ENCODE measurements at places on chromosomes 4 and X.

DNA sequence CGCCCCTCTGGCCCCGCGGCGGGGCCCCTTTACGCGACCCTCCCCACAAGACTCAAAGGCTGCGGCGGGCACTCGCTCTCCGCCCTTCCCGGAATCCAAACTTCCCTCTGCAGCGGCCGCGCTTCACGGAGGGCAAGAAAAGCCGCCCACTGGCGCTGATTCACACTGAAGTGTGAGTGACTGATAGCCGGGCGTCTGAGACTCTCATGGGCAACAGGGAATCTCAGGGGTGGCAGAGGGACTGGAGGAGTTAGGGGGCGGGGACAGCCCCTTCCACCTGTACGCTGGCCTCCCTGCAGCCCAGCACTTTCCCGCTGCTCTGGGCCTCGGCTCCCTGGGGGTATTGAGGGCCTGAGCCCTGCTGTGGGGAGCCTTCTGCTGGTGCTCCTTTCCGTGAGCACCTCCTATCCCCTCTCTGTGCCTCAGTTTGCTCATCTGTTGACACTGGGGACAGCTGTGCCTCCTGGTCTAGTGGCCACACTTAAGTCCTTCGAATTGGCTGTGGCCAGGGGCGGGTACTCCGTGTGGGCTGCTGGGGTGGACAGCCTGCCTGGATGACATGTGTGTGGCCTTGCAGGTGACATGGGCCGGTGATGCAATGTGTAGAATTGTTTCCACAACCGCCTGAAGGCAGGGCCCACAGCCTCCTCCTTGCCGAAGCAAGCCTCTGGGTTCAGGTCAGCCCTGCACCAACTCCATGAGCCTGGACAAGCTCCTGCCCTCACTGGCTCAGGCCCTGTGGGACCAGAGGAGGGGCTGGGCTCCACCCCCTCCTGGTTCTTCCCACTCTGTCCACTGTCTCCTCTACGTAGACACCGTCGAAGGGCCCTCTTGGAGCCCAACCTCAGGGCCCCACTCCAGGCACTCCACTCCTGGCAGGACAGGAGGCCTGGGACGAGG is 951 bp downstream of the SH3BP2 start:
- ATAC-seq: peak; percentile 44

DNA sequence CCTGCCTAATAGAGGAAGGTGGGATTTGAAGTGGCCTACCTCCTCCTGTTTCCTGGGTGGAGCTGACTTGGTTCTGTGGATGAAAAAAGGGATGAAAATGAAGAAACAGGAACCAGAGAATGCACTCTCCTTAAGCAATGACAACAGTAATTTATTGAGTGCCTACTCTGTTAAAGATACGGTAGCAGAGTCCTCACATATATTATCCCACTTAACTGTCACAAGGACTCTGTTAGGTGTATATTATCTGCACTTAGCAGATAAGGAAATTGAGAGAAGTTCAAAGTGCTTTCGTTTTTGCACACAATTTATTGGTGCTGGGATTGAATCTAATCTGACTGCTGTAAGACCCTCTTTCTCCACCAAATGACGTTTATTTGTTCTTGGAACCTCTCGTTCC is 301.2 kb downstream of the PACRGL start:
- ATAC-seq: no peak

- ATAC-seq: no peak
Observed at GRCh38 chr4:106806158-106806797, 229.8 kb downstream of the DKK2 start.

DNA sequence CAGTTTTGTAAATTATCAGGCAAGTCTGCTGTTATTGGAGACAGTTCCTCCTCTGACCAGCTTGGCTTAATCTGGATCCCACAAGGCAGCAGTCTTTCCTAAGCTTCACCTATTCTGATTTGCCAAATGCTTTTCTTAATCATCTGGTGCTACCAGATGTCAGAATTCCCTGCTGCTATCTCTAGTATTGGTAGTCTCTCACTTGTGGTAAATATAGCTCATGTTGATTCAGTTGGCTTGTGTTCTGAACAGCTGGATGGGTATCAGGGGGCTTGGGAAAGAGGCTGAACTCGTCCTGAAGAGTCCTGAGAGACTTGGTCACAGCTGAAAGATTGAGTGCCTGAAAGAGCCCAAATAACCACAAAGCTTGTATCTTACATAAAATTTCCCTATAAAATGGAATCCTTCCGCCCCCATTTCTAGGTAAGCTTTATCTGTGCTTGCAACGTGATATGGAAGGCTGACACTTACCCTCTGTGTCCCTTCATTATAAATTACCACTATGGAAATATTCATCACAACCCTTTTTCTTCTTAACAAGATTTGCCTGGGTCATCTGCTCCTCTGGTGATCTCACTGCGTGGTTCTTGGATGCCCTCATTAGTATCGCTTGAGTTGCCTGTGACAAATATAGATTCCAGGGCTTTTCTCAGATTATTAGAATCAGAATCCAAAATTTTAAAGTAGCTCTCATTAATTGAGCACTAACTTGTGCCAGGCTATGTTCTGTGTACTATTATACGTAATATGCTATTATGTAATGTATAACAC is 104.1 kb upstream of the GPRIN3 start:
- no peak for ATAC-seq

DNA sequence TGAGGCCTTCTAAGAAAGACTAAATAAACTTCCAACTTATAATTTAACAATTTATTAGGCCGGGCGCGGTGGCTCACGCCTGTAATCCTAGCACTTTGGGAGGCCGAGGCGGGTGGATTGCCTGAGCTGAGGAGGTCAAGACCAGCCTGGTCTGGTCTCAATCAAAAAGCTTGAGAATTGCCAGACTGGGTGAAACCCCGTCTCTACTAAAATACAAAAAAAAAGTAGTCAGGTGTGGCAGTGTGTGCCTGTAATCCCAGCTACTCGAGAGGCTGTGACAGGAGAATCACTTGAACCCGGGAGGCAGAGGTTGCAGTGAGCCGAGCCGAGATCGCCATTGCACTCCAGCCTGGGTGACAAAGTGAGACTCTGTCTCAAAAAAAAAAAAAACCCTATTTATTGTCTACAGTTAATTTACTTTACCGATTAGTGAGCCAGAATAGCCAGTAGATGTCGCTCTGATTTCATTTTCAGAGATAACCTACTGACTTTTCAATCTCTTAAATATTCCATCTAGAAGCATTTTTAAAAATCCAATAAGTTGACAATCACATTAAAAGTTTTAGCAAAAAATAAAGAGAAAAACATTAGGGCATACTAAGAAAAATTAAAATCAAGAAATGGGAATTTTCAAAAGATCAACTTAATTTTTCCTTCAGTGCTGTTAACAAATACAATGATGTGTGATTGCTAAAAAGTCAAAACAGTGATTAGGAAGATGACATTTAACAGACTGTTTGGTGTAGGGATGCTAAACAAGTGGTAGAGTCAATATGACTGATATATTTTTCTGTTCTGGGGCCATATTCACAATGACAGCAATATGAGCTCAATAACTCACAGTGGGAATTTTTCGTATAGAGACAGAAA is 4.3 kb upstream of the SHROOM3 start:
- ATAC-seq: no peak

GRCh38 chrX:153780678-153781427 is at the start of gene SRPK3:
Gene SRPK3 (plus strand): TSS chrX:153781041. CDS start chrX:153781087, 46 bp downstream.
- no peak for ATAC-seq

DNA sequence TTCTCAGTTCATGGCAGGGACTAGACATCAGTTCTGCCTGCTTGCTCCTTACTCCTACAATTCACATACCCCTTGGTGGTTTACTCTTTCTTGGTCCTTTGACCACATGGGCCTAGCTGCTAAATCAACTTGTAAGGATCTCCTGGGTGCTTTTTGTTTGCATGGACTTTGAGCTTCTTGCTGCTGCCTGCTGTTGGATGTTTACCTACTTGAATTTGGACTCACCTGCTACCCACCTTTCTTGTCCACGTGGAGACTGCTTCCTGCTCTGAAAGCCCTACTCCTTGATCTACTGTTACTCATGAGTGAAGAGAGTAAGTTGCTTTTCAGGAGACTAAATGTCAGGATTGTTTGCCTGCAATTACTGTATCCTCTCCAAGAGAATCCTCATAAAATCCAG is 15.2 kb upstream of the ARHGAP24 start:
- ATAC-seq: no peak

GRCh38 chr4:7752649-7753048 is 187.0 kb downstream of the AFAP1 start:
- ATAC-seq: no peak

DNA sequence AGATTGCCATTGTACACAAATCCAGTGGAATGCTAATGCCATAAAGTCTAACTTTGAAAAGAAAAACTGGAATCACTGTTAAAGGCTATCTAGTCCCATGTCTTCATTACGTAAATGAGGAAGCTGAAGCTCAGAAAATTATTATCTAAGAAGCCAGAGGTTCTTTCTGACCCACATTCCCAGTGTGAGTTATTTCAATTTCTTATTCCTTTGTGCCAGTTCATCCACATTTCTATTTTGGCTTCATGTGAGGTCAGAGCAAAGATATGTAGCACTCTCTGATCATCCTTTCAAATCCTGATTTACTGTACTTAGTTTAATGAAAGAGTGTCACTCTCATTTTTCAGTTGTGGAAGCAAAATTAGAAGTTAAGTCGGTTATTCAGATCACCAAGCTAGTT is 24.6 kb upstream of the NWD2 start:
- ATAC-seq: no peak

DNA sequence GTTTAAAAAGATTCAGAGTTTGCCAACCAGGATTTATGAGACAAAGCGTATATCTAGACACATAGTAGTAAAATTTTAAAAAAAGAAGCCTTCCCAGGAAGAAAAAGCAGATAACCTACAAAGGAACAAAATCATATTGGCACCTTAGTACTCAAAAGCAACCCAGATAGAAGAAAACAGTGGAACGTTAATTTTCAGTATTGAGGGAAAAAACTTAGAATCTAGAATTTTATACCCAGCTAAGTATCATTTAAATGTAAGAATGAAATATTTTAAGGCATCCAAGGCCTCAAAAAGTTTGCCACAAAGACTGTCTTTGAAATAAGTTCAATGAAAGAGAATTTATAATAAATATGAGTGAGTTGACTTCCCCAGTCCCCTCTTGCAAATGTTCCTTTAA is 96.5 kb upstream of the EOLA2 start:
- no peak for ATAC-seq

DNA sequence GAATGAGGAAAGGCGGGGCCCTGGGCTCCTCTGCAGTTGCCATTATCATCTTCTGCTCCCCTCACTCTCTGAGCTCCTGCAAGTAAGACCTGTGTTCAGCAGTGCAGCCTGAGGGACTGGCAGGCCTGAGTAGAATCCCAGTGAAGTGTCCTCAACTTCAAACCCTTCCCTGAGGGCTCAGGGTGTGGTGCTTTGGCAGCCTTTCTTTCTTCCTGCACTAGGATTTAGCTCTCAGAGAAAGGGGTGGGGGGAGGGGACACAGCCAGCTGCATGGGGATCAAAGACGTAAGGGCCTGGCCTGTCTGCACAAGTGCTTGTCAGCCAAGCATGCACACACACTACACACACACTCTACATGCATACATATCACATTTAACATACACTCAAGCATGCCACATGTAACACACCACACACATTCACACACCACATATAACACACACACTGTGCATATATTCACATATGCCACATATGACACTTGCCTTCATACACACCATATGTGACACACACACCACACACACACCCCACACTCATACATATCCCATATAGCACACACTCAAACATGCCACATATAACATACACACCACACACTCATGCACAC is 223.4 kb upstream of the RPL34 start:
- ATAC-seq: no peak

DNA sequence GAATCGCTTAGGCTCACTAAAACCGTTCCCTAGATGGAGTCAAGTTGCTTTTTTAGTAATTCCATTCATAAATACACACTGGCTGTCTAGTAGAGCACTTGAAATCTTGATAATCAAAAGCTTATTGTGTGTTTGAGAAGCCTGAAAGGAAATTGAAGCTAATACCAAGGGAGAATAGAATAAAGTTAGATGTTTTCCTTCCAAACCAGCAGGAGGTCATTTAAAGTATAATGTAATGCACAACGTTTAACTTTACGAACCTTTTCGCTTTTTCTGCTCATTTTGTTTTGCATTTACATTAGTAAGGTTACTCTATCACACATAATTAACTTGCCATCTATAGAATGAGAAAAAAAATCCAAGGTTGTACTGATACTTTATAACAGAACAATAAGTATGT is 440.9 kb downstream of the NKX6-1 start:
- no peak for ATAC-seq

DNA sequence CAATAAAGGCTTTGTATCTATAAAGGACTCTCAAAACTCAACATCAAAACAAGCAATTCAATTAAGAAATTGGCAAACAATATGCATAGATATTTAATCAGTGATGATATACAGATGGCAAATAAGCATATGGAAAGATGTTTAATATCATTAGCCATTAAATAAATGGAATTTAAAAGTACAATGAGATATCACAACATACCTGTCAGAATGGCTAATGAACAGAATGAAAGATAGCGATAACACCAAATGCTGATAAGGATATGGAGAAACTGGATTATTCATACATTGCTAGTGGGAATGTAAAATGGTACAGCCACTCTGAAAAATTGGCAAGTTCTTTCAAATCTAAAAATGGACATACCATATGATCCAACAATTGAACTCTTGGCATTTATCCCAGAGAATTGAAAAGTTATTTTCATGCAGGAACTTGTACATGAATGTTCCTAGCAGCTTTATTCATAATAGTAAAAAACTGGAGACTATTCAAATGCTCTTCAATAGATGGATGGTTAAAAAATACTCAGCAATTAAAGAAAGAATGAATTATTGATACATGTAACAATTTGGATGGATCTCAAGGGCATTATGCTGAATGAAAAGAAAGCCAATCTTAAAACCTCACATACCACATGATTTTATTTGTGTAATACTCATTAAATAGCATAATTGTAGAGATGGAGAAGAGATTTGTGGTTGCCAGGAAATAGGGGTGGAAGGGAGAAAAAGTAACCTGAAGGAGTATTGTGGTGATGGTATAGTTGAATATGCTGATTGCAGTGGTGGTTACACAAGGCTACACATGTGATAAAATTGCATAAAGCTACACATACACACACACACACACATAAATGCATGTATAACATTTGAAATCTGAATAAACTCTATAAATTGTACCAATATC is 45.9 kb upstream of the ALG13 start:
- no peak for ATAC-seq

DNA sequence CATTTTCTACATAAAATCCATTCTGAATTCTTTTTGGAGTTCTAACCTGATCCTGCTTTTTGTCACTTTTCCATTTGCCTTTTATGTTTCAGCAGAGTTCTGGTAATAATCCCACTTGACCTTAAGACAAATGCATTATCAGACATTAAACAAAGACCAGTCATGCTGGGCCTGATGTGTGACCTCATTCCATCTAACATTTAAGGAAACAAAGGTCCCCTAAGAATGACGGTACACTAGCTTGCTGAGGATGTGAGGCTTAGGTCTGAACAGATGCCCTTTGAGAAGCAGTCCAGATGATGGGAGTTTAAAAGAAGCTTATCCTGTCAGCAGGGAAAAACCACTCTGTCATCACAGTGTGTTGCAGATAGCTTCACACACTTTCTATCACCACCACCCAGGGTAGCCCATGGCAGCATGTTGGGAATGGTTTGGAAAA is 38.1 kb upstream of the PDE5A start:
- no peak for ATAC-seq

GRCh38 chr4:185068837-185069236 is 50.5 kb downstream of the HELT start:
- no peak for ATAC-seq
